G401 (cell line): ENCODE measurements at places on chromosomes 16 and 17. TPM values are rescaled to one million over a fixed set of nuclear protein-coding genes. Genes with fewer than 3 reads are reported as not detected.

GRCh38 chr17:56159826-56160380, 6.6 kb downstream of the ANKFN1 start:
- no peak for DNase-seq

Gene KRT39
- not detected in 2 replicates for total RNA-seq

DNA sequence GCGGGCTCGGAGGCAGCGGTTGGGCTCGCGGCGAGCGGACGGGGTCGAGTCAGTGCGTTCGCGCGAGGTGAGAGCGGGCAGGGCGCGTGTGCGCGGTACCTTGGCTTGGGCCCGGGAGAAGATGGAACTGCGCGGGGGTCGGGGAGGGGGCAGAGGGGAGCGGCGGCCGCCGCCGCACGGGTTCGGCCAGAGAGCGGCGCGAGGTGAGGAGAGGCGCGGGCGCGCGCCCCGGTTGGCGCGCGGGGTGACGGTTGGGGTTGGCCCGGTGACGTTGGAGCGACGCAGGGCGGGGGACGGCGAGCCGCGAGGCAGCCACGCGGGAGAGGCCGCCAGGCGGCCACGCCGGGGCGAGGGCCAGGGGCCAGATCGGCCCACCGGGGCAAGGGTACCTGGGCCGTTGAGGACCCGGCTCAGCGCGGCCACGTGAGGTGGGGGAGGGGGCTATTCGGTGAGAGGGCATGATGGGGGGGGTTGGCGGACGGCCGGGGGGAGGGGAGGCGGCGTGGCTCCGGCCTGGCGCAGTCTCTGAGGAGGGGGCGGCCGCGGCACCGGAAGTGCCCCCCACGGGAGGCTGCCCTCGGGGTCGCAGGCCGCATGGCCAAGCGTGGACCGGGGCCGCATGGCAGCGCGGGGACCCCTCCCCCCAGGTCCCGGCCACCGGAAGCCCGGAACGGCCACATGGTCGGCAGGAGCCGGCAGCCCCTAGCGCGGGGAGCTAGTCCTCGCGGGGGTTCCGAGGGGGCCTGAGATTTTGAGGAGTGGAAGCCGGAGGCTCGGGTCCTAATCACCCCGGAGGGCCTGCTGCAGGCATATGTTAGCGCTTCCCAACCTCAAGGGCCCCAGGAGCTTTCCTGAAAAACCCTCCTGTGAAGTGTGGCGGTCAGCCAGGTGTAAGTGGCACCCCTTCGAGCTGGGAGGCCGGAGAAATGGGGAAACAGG, 527 bp downstream of the EIF5A start:
- DNase-seq, result no peak

DNA sequence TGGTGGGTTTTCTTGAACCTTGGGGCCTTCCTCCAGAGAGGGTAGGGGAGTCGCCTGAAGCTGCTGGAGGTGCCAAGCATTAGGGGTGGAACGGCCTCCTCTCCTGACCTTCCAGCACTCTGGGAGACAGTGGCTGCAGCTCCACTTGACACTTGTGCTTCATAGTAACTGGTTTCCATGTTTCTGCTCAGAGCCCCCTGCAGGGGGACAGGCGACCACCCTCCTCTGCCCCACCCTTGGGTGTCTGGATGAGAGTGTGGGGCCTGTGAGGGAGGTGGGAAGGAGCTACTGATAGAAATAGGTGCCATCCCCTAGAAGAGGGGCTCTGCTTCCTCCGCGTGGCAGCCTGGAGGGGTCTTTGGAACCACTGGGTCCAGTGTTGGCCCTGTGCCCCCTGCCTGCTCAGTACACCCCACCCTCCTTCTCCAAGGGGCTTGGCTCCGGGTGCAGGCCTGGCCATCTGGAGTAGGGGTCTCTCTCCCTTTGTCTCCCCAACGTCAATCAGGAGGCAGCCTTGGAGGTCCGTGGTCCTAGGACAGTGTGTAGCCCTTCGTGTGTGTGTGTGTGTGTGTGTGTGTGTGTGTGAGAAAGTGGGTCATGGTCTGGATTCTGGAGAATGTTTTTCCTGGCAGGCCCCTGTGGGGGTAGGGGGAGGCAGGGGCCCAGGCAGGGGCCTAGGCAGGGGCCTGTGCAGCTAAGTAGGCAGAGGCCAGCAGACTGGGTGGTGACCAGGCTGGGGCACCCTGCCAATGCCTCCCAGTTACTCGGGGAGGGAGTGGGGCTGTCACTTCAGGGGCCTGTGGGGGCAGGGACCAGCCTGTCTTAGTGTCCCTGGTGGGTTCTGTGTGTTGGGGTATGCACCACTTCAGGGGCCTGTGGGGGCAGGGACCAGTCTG, 4.9 kb downstream of the LASP1 start:
- DNase-seq, result no peak

Gene ALOX15B
- total RNA-seq, result not detected in 2 replicates

DNA sequence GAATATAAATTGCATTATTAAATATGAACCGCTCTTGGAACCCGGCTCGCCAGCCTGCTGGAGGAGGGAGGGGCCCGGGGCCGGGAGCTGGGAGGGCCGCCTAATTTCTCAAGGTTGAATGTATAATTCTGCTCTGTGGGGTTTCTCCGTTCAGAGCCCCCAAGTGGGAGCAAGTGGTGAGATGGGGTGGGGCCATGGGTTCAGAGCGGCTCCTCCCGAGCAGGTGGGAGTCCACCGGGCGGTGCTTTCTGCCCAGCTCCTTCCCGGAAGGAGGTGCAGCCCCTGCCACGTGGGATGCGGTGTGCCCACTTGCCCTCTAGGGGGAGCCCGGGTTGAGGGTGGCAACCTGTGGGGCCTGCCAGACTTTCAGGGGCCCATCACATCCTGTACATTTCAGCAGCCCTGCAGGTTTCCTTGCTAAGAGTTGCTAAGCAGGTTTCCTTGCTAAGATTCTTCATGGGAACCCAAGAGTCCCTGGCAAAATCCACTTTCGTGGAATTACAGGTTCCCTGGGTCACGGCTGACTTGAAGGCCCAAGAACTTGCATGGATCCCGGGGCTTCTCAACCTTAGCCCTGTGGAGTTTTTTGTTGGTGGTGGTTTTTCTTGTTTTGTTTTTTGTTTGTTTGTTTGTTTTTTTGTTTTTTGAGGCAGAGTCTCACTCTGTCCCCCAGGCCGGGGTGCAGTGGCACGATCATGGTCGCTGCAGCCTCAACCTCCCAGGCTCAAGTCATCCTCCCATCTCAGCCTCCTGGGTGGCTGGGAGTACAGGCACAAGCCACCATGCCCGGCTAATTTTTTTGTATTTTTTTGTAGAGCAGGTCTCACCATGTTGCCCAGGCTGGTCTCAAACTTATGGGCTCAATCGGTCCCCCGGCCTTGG, 196.7 kb upstream of the GSE1 start:
- DNase-seq, result no peak

Gene GINS3
- 9.9 and 10.8 TPM in 2 replicates for total RNA-seq

DNA sequence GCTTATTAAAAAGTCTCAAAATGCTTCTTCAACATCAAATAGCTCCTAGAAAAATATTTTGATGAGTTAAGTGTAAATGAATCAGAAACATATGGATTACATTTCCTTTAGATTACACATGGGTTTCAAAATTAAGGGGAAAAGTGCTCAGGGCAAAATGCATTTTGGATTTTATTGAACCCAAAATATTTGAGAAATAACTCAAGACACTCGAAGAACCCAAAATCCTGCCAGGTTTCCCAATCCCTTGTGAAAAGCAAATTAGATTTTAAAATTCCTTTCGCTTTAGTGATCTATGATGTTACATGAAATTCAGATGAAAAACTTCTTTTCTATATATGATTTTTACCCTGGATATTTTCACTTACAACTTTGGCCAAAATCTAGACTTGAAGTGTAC, 847.4 kb upstream of the SOX9 start:
- no peak for DNase-seq

Gene ARHGAP44
- 0.62 and 1.6 TPM in 2 replicates for total RNA-seq

Gene CYGB
- 3.1 and 3.3 TPM in 2 replicates for total RNA-seq

DNA sequence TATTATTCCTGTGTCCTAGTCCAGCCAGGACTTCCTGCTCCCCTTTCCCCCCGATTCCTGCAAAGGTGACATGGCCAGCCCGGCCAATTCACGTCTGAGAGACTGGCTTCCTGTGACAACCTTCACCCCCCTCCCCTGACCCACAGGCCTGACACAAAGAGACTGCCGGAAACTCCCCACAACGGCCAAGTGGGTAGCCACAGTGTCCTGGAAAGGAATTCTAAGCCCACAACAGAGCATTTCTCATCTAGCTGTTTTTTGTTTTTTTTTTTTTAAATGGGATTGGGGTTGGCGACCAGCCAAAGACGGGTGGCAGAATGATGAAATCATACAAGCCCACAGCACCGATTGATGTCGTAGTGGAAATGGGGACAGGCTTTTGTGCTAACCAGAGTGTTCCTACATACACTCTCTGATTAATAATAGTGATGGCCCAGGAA, 2.8 kb upstream of the XAF1 start:
- no peak for DNase-seq

GRCh38 chr16:17986991-17987390, 349.5 kb downstream of the NPIPA8 start:
- no peak for DNase-seq
